ENCODE measurements at places on chromosomes 3 and 15.

- DNase-seq, result peak; percentile 52
Measured at GRCh38 chr3:12822725-12823373, 18.5 kb downstream of the RPL32 start.

DNA sequence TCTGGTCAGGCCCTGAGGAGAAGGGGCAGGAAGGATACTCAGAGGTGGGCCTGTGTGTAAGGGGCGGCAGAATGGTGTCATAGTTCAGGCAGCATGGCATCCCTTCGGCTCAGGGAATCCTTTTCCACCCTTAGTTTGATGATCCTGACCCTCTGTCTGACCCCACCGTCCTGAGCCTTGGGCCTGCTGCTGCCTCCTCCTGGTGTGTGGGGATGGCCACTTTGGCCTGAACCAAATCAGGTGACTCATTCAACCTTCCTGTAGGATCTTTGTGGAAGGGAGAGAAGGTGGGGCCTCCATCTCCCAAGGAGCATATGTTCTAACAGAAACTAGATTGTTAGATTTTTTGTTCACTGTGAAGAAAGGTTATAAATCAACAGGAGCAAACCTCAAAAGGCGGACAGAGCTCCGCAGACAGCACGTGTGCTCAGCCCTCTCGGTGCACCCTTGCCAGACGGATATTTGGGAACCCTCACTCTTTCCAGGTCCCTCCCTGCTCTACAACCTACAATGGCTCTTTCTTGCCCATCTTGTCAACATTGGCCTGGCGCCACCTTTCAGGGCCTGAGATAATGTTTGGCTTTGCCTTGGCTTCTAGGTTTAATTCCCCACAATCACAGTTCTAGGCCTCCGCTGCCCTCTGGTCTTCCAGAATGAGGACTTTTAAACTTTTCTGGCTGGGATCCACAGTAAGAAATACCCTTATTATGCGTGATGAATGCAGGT is 21.7 kb downstream of the THSD4 start:
- no peak for DNase-seq

- no peak for DNase-seq
Measured at GRCh38 chr3:126991366-126992200, 8.7 kb downstream of the PLXNA1 start.

- DNase-seq, result no peak
Measured at GRCh38 chr3:171871392-171872274, 28.5 kb downstream of the TMEM212 start.

DNA sequence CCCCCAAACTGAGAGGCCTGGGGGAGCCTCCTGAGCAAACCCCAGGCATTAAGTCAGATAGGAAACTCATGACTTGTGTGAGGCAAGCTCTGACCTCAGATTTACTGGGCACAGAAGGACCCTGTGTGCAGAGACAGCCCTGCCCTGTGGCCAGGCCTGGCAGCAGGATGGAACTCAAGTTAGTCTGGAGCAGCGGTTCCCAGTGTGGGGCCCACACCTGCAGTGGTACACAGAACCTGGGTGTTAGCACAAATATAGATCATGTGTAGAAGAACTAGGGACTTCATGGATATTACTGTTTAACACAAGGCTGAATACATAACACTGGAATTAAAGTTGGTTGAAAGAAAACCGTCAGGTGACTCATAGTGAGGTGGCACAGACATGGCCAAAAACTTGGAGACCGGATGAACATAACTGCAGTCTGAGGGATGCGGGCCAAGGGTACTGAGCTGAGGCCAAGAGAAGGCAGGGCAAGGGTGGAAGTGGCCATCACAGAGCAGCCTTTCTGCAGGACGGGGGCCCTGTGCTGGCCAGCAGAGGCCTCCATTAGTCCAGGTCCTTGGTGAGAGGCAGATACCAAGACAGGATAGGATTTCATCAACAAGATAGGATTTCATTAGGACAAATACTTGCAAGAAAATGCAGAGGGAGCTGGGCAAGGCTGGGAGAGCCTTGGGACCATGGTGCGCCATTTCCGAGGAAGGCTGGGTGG is 40.9 kb downstream of the IRAK2 start:
- DNase-seq, result peak; percentile 92

- DNase-seq, result no peak
Measured at GRCh38 chr15:49877117-49877872, 241.7 kb downstream of the ATP8B4 start.

DNA sequence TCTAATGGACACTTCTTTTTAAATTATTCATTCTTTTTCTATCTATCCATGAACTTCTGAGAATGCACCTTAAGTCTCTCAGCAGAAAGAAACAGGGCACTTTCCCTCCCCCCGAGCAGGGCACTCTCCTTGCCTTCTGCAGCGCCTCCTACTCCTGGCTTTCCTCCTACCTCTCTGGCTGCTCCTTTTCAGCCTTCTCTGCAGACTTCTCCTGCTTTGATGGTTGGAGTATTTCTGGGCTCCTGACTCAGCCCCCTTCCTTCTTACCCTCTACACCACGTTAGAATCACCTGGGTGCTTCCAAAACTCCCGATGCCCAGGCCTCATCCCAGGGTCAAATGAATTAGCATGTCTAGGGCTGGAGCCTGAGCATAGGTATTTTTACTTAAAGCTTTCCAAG is 3.4 kb downstream of the SCN5A start:
- DNase-seq, result no peak

DNA sequence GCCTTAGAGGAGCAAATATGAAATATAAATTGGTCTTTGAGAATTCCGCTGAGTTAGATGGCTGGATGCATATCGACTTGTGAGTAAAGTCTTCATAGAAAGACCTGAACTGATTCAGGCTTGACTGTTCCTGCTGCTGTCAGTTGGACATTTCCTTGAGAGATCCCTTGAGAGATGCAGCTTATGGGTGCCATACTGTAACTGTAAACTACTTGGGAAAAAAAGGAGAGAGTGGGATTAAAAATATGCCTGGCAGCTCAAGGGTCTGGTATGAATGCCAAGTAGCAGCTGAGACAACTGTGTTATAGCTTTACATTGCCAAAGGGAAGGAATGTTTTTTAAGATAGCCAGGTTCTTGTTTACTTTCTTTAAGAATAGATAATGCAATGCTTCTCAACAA is 926.6 kb downstream of the EPHA3 start:
- no peak for DNase-seq

- peak; percentile 21 for DNase-seq
Measured at GRCh38 chr3:88142094-88142624, 7.6 kb upstream of the C3orf38 start.

DNA sequence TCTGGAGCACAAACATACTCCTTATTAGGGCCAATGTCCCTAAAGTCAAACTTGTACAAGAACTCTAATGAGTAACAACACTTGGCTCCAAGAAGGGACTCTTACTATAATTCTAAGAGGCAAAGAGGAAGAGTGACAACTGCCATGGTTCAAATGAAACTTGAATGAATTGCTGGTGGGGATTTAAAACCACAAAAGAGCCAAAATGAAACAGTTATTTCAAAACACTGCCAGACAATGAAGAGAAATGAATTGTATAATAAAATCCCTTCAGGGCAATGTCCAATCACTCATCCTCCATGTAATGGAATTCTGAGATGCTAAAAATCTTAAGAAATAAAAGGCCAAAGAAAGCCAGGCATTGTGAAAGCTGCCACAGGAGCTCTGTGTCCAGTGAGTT is 14.2 kb downstream of the THRB start:
- no peak for DNase-seq

- no peak for DNase-seq
Measured at GRCh38 chr3:150308481-150309256, 99.4 kb upstream of the TSC22D2 start.

- DNase-seq, result no peak
Measured at GRCh38 chr15:74318376-74319137, 48.9 kb downstream of the CYP11A1 start.

DNA sequence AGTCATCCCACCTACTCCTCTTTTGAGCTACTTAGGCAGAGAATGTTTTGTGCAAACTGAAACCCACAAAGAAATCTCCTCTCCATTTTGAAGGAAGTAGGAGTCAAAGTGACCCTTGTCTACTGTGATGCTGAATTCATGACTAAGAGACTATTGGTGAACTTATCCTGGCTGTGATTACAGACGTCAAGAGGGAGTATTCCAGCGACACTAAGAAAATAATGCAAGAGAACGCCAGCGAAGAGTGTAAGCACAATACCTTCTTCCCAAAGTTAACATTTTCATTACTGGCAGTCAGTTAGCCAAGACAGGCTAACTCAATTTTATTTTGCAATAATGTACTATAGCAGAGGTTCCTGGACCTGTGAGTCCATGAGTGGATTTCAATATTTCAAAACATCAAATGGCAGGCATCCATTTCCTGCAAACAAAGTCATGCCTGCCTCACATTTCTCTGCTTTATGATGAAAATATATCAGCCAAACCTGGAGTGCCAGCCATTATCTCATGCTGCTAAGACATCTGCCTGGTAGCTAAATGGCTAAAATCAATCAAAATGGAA is 59.0 kb downstream of the CTNNB1 start:
- no peak for DNase-seq

DNA sequence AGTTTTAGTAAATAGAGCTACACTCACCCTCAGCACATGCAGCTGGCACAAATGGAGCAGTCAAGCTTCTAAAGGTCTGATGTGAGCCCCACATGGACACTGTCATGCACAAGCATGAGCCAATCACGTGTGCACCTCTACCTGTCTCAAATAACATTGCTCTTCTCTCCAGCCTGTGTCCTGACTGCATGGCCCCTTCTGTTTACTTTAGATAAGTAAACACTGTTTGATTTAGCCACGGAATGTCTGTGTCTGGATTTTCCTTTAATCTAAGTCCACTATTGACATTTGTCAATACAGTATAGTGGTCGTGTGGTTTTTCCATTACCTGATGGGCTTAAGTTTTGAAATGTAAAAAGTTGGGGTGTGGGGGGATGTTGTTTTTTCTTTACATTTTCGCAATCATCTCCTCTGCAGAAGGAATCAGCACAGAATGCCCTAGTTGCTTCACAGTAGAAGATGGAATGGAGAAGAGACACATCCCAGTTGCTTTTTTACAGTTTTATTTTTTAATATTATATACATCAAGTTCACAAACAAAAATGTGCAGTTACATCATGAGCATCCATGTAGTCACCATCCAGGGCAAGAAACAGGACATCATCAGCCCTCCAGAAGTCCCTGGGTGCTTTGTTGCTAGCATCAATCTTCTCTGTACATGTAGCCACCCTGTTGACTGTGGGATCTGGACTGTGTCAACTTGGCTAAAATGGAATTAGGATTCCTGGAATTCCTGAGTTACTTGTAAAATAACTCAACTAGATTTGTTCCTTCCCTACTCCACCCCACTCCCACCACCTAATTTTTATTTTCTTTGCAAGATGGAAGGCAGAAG is 146.1 kb downstream of the UACA start:
- no peak for DNase-seq

DNA sequence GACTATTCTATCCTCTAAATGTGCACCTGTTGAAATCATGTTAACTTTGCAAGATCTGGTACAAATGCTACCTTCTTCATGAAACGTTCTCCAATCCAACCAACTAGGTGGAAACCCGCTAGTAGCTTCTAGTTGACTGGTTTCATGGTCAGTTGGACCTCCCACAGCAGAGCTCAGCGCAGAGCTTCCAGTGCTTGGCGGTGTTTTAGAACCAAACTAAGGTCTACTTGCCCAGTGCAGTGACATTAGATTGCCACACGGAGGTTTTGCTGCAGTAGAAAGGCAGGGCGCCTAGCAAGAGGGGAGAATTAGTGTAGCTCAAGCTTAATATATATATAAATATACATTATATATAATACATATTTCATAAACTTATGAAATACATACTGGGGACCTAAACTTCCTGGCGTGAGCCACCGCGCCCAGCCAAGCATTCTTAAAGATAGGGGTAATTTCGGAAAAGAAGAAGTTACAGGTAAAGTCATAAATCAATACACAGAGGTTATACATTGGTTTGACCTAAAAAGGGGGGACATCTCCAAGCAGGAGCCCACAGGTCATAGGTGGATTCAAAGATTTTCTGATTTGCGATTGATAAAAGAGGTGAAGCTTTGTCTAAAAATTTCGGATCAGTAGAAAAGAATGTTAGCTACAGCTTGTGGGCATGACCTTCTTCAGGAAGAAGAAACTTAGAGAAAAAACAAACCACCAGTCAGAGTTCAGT is 2.1 kb upstream of the OXSR1 start:
- no peak for DNase-seq

- DNase-seq, result peak; percentile 95
Measured at GRCh38 chr3:120688121-120688520, 6.1 kb upstream of the HGD start.

DNA sequence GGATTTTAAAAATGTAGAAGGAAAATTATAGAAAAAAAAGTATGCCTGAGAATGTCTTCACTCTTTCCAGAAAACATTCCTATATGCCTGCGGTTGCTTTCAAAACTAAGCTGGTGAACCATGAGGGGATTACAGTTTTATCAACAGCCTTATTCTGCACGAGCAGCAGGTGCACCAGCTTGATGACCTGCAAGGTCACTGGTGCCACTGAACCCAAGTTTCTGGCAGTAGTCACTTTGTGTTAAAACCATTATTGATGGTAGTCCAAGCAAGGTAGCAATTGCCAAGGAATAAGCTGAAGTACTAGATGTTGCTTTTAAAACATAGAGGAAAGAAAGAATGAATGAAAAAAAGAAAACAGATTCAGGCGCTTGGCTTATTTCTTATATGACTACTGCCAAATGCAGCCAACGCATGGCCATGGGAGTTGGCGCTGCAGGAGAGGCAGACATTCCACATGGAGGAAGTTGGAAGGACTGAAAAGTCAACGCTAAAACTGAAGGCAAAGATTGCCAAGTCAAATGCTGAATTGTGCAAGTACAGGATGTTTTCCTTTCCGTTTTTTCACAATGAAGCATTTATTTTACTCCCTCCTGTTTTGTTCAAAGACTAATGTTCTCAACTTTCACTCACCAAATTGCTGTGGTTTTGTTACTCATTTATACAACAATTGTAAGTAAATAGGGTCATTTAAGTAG is 601.4 kb downstream of the CADM2 start:
- no peak for DNase-seq

GRCh38 chr15:85583923-85584390 is 203.6 kb downstream of the AKAP13 start:
- DNase-seq, result peak; percentile 94

DNA sequence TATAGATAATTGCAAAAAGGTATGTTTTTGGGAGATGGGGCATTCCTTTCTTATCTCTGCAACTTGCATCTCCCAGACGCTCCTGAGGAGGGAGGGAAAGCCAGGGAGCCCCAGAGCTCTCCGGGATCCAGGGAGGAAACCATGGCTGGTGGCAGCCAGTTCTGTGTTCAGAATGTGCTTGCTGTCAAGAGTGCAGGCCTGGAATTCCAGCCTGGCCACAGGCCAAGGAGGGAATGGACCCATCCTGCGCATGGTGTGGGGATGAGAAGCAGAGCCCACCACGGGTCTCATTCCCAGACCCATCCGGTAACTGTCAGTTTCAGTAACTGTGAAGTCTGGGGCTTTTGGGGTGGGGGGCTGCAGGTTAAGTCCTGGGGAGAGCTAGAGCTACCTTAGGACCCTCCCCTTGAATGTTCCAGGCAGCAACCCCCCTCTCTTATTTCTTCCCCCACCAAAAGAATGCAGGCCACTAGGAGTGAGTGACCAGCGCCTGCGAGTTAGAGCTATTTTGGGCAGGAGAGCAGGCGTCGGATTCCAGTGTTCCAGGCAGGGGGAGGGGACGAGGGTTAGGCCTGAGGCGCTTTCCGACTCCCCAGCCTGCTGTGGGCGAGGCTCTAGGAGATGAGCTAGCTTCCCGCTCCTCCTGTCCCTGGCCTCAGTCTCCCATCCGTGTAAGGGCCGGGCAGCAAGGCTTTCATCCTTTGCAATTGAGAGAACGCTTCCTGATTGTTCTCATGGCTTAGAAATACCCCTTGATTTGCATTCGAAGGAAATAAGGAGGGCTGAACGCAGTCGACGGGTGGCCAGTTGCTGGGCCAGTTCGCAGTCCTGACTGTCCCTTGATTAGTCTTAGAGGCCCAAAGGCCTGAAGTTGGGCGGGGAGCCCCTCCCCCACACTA is 781 bp upstream of the DAG1 start:
- DNase-seq, result no peak

- no peak for DNase-seq
Measured at GRCh38 chr3:87691109-87691508, 367.7 kb downstream of the CGGBP1 start.
